ENCODE measurements at places on chromosomes 7 and 10.

DNA sequence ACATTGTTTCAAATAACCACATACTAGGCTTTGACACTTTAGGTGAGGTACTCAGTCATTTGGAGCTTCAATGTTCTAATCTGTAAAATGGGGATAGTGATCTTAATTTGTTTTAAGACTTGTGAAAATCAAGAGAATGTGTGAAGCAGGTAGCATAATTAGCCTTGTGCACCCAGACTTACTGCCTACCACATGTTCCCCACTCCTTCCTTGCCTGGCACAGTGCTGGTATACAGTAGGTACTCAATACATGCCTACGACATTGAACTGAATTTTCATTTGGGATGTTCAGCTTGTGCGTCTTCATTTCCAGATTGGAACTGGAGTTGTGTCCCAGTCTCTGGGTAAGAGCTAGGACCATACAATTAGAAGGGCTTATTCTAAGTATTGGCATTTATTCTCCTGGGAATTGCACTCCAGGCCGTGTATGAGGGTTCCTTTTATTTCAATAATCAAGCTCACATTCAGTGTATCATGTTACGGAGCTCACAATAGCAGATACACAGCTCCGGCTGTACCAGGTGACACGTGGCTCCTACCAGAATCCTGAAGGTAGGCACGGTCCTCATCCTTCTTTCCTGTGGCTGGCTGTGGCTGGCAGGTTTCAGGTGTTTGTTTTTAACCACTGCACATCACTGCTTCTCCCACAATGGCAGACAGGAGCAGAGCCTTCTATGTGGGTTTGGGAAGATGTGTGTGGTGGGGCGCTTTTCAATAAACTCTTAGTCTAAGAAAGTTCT is 109.4 kb upstream of the PDCD4 start:
- no peak for DNase-seq

DNA sequence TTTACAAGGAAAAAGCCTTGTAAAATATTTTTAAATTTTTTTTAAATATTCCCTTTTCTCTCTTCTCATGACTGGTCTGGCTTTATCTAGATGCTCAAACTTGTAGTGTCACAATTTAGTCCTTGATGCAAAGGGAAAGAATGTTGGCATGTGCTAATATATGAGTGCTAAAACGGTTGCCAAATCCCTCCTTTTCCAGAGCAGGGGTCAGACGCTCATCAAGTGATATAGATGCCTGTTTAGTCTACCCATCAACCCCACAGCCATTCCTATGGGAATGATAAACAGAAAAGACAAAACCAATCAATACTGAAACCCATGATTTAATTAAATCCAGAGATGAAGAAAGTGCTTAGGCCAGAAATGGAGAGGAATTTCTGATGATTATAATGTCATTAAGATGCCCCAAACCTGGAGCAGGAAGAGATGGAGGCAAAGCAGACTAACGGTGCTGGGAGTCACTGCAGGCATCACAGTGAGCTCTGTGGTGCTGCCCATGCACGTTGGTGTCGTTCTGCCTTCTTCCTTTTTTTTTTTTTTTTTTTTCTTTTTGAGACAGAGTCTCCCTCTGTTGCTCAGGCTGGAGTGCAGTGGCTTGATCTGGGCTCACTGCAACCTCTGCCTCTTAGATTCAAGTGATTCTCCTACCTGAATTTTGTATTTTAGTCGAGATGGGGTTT is 210.1 kb upstream of the STK17A start:
- DNase-seq = no peak

DNA sequence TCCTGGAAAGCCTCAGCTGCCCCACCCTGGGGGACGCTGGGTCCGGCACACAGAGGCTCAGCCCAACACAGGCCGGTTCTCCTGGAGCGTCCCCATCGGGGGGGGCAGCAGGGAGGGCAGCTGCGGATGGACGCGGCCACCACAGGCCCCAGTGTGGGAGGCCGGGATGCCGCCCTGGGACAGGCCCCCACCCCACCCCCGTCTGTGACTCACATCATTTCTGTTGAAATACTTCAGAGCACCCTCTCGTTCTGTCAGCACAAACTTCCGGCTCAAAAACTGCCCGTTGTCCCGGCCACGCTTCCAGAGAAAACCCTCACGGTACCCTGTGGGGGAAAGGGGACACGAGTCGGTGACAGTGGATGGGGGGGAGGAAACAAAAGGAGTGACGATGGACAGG is 28.5 kb downstream of the GET4 start:
- no peak for DNase-seq

GRCh38 chr7:105014693-105015389 is 836 bp downstream of the KMT2E start:
- DNase-seq = no peak

DNA sequence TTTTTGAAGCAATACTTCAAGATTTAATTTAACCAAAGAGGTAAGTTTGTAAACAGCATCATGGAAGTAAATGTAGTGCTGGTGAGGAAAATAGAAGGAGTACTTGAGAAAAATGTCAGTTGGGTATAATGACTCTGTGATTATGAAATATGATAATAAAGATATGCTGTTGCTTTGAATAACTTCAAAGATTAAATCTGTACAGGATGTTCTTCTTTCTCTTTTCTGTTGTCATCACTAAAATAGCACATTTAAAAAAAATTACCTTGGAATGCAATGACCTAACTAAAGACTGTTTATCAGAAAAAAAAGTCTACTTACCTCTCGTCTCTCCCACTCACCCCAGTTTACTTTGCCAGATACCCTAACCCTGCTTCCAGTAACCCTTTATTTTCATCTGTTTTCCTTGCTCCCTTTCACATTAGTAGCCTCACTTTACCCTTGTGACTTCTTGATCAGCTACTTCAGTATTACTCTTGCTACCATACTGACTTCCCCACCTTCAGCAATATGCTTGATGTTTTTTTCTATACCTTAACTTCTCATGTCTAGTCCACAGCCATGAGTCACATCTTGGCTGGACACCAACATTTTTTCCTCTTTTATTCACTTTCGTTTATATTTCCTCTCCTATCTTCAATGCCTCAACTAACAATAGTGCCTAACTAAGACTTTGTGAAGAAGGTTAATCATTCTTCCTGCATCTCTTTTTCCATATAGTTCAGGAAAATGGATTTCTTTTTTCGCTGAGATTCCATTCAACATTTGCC is 29.7 kb upstream of the TAS2R16 start:
- no peak for DNase-seq

DNA sequence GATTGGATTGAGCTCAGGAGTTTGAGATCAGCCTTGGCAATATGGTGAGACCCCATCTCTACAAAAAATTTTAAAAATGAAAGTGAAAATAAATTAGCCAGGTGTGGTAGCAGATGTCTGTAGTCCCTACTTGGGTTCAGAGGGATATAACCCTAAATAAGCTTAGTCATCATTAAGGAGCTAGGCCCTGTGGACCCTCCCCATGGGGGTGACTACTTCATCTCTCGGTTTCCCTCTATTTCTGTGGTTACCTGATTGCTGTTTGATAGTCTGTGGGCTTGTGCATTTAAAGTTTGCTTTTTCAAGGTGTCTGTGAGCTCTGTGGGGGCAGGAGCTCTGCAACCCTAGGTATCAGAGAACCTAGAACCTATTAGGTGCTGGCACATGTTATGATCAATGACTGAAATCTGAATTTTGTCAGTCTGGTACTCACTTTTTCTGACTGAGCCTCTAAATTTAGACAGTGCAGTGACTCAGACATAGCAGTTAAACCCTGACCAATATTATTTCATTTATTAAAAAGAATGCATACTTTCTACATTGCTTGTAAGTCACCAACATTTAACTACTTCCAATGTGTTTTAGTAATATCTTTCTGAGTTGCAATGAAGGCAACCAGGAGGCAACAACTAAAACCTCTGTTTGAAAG is 8.1 kb upstream of the CUZD1 start:
- DNase-seq = no peak
